ENCODE measurements at places on chromosomes 13 and 19.

DNA sequence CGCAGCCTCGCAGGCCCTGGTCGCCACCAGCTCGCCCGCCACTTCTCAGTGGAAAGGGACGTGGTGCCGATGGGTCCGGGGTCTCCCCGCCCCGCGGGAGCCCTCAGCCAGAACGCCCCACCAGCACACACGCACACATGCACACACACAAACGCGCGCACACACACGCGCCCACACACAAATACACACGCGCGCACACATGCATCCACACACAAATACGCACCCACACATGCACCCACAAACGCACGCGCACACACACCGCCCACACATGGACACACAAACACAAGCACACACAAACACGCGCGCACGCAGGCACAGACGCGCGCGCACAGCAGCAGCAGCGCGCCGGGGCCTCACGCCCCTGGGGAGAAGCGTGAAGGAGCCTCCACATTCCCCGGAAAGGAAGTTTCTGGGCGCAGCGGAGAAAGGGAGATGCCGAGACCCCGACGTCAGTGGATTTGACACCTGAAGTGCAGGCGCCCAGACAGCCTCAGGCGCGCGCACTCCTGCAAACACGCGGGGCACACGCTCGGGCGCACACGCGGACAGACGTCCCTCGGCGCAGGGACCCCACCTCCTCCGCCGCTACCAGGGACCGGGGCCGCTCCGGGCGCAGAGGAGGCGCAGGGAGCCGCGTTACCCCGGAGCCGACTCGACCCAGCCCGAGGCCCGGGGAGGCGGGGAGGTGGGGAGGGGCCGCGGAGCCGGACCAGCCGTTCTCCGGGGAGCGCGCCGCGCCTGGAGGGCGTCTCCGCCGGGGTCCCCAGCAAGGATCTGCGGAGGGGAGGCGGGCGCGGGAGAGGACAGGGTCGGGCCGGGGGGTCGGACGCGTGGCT is 622 bp downstream of the RASA3 start:
- no peak for DNase-seq

GRCh38 chr19:48400018-48400742 is 6.7 kb downstream of the GRIN2D start:
- peak; percentile 32 for DNase-seq

- peak; percentile 31 for DNase-seq
Measured at GRCh38 chr13:41345914-41346589, 35.0 kb downstream of the NAA16 start.

DNA sequence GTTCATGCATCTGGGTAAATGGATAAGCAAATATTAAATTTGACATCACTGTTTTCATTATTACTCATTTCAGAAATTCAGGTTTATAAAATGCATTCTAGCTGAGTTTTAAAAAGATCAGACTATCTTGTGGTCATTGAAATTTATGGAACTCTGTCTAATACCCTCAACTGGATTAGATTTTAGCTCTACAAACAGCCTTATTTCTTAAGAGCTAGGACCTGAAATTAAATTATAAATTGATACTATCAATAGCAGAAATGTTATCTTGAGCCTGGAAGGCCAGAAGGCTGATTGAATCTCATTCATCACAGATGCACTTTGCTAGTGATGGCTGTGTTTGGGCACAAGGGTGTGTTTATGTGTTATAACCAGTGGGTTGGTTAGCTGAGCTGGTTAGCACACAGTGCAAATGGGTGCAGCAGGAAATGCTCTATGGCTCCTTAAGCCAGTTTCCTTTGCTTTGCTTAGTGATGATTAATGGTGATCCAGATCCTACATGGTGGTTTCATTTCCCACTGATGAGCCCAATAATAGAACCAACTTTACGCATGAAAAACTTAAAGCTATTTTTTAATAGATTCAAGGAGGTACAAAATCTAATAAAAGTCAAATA is 310.8 kb upstream of the KLF12 start:
- DNase-seq = no peak

DNA sequence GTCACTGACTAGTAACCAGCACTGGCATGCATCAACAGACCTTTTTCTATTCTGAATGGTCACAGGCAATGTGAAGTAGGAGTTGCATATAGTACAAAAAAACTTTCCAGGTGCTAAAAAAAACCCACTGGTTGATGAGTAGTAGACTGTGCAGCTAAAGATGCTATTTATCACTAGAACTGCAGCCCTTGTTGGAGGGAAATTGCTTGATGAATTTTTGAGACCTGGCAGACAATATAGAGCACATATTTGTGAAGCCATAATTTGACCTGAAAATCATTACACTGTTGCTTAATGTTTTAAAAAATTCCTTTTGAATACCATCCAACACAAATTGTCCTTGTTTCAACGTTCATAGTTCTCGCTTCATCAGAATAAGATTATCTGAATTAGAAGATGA is 441.0 kb downstream of the KLF12 start:
- DNase-seq = no peak

- DNase-seq = peak; percentile 87
Measured at GRCh38 chr13:110712081-110712848, 1.2 kb upstream of the ING1 start.

DNA sequence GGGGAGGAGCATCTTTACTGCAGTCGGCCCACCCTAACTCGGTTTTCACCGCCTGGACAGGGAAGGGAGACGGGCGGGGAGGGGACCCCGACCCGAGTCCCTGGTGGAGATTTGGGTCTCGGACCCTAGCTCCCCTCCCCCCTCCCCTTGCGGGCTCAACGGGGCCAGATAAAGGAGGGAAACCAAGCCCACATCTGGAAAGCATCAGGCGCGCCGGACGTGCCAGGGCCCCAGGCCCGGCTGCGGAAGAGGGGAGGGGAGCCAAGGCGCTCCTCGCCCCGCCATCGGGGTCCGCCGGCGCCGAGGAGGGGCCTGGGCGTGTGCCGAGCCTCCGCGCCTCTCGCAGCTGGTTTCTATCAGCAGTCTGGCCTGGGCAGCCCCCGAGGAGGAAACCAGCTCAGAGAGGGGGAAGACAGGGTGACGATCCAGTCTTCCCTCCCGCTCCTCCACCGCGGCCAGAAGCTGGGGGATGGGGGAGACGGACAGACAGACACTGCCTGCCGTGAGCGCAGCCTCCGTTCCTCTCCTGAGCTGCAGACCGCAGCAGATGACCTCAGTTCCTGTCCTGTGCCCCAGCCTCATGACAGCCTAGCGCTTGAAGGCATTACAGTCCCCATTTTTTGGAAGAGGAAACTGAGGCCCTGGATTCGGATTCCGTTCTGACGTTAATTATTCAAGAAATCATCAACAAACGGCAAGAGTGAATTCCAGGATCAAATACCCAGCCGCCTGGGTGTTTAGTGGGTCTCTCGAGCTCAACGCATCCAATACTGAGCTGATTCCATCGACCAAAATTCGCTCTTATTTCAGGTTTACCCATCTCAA is 3.6 kb upstream of the GNG8 start:
- DNase-seq = no peak

- DNase-seq = no peak
Measured at GRCh38 chr13:84192125-84192524, 309.9 kb upstream of the SLITRK1 start.

DNA sequence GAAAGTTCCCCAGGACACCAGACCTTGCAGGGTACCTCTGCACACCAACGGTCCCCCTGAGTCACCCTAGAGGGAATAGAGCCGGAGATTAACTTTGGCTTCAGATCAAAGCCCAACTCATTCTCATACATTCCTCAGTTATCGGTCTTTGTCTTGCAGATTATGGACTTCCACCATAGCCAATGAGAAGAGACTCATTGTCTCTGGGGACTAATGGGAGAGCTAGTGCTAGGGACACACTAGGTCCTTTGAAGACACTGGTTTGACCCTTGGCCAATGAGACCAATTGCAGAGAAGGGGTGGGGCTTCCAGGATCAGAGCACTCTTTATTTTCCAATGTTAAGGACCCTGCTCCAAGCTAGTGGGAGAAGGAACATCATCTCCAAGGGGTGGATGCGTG is 6.1 kb downstream of the KLK7 start:
- no peak for DNase-seq

GRCh38 chr13:101217086-101217485 is 199.2 kb downstream of the NALCN start:
- DNase-seq = no peak

- DNase-seq = no peak
Measured at GRCh38 chr13:101773062-101773461, 320.6 kb downstream of the ITGBL1 start.

- peak; percentile 45 for DNase-seq
Measured at GRCh38 chr13:44969551-44970484, 19.5 kb downstream of the NUFIP1 start.

- no peak for DNase-seq
Measured at GRCh38 chr13:92547266-92547665, 679.3 kb upstream of the GPC6 start.
